EH (cell line): ENCODE measurements at places on chromosomes 13 and 19.

GRCh38 chr13:111288276-111288675 is 32.2 kb upstream of the TEX29 start:
- no peak for DNase-seq

- no peak for DNase-seq
These were observed 7.8 kb upstream of the ZNF554 start for GRCh38 chr19:2811735-2812413.

- DNase-seq = no peak
These were observed 213.7 kb downstream of the ZIC5 start for GRCh38 chr13:99757756-99758459.

DNA sequence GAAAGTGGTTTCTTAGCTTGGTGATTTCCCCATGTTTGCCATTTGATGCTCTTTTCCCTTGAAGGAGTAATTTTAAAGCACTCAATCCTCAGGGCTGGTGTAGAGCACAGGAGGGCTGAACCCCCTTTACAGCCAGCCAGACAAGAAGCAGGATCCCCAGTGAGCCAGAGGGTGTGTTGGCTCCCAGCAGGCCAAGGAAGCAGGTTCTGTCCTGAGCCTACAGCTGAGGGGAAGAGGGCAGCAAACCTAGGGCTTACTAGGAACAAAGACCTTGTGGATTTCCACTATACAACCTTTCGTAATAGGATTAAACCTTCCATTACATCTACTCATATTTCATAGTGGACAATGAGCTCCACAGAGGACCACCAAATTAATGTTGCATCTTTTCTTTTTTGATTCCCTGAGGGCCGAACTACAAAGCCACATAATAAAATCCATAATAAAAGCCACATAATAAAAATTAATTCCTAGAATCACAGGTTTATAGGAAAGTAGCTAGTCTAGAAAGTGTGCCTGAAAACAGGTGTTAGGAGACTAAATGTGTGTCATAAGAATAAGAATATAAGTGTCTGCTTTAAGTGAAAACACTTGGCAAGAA is 300.2 kb downstream of the DCLK1 start:
- DNase-seq = no peak

GRCh38 chr19:56477429-56478338 is 539 bp upstream of the ZNF667 start:
- peak; percentile 89 for DNase-seq

- DNase-seq = peak; percentile 65
These were observed 3.6 kb upstream of the LIN7B start for GRCh38 chr19:49110567-49110966.

DNA sequence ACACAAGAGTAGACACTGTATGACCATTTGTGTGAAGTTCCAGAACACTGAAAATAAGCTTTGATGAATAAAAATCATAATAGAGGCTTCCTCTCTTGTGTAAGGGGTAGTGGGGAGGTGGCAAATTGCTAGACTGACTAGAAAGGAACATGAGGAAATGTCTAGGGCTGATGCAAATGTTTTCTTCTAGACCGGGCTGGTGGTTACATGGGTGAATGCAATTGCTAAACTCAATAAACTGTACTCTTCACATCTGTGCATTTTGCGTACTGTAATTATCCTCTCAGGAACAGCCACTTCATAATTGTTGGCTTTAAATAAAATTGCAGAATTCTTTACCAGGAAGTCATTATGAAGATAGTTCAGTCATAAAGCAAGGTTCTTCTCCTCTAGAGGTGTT is 5.2 kb upstream of the KBTBD7 start:
- no peak for DNase-seq

- peak; percentile 72 for DNase-seq
These were observed 25.8 kb downstream of the LACC1 start for GRCh38 chr13:43905435-43906031.

DNA sequence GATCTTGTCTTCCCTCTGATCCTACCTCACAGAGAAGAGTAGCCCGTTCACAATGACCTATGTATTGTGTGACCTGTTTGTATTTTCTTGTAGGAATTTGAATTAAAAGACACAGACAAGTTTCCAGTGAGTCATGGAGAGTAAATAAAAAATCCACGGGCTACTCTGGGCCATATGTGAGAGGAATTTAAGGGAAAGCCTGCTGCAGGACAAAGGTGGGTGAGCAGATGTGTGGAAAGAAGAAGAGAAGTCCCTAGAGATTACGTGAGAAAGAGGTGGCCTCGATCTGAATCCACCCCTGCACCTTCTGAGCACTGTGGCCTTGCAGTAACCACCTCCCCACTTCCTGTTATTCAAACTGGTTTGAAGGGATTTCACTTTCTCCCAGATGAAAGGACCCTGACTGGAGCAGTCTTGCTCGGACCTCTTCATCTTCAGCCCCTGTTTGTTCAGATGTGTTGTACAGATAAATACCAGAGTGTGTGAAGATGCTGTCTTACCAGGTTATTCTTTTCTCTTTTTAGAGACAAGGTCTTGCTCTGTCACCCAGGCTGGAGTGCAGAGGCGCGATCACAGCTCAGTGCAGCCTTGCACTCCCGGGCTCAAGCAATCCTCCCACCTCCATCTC is 205.4 kb downstream of the PDS5B start:
- peak; percentile 22 for DNase-seq
